Activated naive CD4-positive, alpha-beta T cell treated with anti-CD3 and anti-CD28 coated beads for 36 hours (primary cell): ENCODE measurements at places on chromosomes 16 and 17. TPM values are rescaled to one million over a fixed set of nuclear protein-coding genes. Genes with fewer than 3 reads are reported as not detected.

GRCh38 chr17:29733166-29733565 lies 110.5 kb upstream of the CORO6 start:
- no peak overlapping the region for H3K4me3 ChIP-seq
- no peak for DNase-seq
- H3K27ac ChIP-seq = no peak overlapping the region
- no peaks in the 10 kb centered on the region for H3K27me3 ChIP-seq
- H3K36me3 ChIP-seq = peaks cover 10% of the 10 kb centered on the region

DNA sequence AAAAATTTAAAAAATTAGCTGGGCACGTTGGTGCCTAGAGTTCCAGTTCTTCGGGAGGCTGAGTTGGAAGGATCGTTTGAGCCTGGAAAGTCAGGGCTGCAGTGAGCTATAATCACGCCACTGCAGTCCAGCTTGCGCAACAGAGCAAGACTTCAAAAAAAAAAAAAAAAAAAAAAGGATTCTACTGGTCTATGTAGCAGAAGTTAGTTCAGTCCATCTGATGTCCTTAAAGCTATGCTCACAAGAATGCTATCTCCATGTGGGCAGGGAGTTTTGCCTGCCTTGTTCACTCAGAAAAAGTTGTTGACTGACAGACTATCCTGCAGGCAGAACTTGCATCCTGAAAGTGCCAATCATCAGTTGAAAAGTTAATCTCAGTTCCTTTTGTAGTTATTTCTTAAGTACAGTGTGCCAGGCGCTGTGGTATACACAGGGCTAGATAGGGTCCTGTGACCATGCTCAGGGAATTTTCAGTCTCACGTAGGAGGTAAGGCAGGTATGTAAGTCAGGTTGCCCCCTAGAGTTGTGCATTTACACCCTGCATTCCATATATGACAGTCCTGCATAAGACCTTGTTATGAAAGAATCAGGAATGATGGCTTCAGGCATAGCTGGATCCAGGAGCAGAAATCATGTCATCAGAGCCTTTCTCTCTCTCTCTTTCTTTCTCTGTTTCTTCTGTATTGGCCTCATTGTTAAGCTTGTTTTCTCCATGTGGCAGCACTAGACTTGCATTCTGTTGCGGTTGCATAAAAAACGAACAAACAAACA lies 7.6 kb downstream of the SYT17 start:
- no peaks in the 10 kb centered on the region for H3K36me3 ChIP-seq

GRCh38 chr17:13129356-13129755 lies 111.5 kb upstream of the ELAC2 start:
- DNase-seq = no peak
- no peak overlapping the region for H3K4me3 ChIP-seq
- H3K4me1 ChIP-seq = no peaks in the 10 kb centered on the region
- H3K27me3 ChIP-seq = peaks cover 6% of the 10 kb centered on the region
- no peak overlapping the region for H3K27ac ChIP-seq

DNA sequence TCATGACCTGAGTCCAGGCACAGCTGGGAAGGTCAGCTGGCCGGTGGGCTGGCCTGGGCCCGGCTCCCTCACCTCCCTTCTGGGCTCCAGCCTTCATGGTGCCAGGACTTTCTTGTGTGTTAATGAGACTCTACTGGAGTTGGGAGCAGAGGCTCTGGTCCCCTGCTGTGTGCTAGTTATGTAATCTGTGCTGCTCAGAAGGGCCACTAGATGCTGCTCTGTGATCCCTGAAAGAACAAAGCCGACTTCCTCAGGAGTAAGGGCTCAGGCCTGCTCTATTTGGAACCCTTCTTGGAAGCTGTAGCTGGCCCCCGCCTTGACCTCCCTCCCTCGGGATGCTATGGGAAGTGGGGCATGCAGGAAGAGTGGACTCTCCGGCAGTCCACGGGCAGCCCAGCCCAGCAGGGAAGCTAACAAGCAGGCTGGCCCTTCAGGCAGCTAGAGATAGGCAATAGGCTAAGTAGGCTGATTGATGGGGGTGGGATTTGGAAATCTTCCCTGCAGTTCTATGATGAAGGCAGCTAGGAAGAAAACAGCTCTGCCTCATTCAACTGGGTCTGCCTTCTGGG lies 3.3 kb upstream of the CDK5R1 start:
- H3K4me3 ChIP-seq = no peak overlapping the region
- H3K27ac ChIP-seq = peak overlapping the region; percentile 80
- no peaks in the 10 kb centered on the region for H3K27me3 ChIP-seq
- DNase-seq = peak; percentile 61
- peaks cover 31% of the 10 kb centered on the region for H3K36me3 ChIP-seq

GRCh38 chr16:86953631-86954391 lies 363.4 kb downstream of the C16orf95 start:
- H3K4me3 ChIP-seq = no peak overlapping the region
- no peak overlapping the region for H3K27ac ChIP-seq
- peaks cover 15% of the 10 kb centered on the region for H3K27me3 ChIP-seq
- no peak for DNase-seq
- H3K36me3 ChIP-seq = no peaks in the 10 kb centered on the region

- no peaks in the 10 kb centered on the region for H3K27me3 ChIP-seq
- no peaks in the 10 kb centered on the region for H3K36me3 ChIP-seq
- H3K27ac ChIP-seq = peak overlapping the region; percentile 92
- DNase-seq = no peak
- peaks cover 98% of the 10 kb centered on the region for H3K4me1 ChIP-seq
Observed at GRCh38 chr17:77436481-77436880, 295.7 kb downstream of the SEC14L1 start.

DNA sequence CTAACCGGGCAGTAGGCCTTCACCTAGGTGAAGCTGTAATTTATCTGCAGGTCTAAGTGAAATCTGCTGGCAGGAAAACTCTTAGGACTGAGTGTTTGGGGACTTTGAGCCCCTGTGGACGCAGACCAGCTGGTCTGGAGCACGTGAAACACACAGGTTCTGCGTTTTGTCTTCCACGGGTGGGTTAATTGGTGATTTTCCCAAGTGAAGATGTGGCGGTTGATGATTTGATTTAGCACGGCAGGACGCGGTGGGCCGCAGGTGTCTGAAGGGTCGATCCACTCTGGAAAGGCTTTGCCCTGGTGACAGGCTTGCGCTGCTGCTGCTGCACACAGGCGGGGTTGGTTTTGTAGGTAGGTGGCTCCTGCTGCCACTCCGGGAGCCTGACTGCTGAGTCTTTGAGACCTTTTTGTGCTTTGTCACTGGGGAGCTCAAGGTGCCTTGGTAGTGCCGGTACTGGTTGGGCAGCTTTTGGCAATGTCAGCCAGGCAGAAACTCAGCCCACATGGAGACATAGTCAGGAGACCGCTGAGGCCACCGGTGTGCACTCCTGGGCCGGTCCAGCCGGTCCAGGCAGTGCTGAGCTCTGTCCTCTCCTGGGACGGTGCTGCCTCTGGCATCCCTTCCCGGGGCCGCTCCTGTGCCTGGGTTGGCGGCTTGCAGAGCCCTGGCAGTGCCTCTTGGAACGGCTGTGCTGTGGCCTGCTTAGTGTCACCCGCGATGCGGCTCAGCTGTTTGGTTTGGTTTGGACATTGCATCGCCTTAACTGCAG lies 2.3 kb downstream of the BAIAP2 start:
- H3K4me1 ChIP-seq = peaks cover 15% of the 10 kb centered on the region
- no peaks in the 10 kb centered on the region for H3K36me3 ChIP-seq
- peaks cover 19% of the 10 kb centered on the region for H3K27me3 ChIP-seq
- H3K27ac ChIP-seq = no peak overlapping the region
- DNase-seq = no peak
- peak overlapping the region; percentile 12 for H3K4me3 ChIP-seq

GRCh38 chr17:12973496-12974004 lies 44.3 kb downstream of the ELAC2 start:
- H3K4me1 ChIP-seq = peaks cover 3% of the 10 kb centered on the region
- H3K27ac ChIP-seq = no peak overlapping the region
- H3K4me3 ChIP-seq = no peak overlapping the region
- H3K27me3 ChIP-seq = peaks cover 49% of the 10 kb centered on the region
- H3K36me3 ChIP-seq = no peaks in the 10 kb centered on the region

The ABCA6 gene
- not detected for total RNA-seq

The ITGAE gene
- total RNA-seq = 31.7 TPM

The EFCAB3 gene
- total RNA-seq = not detected

The SPNS2 gene
- total RNA-seq = 1.1 TPM

The WNK4 gene
- 0.41 TPM for total RNA-seq
